ENCODE measurements at places on chromosomes 5 and 9.

DNA sequence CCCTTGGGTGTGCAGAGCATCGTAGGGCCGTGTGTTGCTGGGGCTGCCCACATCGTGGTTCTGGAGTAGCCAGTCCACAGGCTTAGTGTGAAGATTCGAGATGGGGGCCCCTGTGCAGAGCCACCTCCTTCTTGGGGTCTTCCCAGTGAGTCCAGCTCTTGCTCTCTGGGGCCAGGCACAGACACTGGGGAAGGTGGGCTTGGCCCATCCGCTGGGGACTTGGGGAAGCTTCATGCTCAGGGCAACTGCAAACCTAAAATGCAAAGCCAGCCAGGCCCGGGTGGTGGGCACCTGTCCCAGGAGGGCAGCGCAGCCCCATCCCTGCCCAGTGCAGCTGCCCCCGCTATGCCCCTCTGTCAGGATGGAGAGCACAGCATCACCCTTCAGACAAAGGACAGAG is 46.4 kb upstream of the LRRC14B start:
- DNase-seq, result no peak

GRCh38 chr5:134113363-134113889 is 1.1 kb upstream of the TCF7 start:
- no peak for DNase-seq

- no peak for DNase-seq
Observed at GRCh38 chr5:110665184-110665726, 61.2 kb downstream of the TMEM232 start.

DNA sequence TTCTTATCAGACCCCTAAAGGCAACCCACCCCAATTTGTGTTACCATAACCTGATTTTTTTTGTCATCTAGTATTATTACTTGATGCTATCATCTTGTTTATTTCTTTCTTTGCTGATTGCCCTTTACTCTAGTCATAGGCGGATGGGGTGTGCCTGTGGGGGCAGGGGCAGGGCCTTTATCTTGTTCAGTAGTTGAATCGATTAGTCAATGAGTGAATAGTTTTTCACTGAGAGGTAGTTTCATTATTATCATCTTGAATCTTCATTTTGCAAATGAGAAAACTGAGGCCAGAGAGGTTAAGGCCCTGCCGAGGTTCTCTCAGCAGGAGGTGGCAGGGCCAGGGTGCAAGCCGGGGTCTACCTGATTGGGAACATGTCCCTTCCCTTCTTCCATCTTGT is 9.4 kb upstream of the GM2A start:
- no peak for DNase-seq

DNA sequence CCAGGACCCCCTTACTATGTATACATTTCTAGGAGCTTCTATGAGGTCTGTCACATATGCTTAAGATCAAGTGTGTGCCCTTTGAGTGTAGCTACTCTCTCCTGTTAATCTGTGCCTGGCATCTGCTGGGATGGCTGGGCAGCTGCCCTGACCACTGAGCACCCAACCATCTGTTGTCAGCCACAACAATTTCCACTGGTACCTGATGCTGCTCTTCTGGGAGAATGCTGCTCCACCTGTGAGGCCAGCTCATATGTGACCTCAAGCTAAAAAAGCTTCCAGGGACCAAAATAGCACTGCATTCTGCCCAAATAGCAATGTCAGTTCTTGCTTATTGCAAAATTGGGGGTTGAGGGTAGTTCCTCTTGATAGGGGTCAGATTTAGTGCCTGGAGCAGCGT is 595.6 kb downstream of the RAB3C start:
- no peak for DNase-seq

GRCh38 chr9:114930056-114930812 is at the start of gene TNFSF8:
Gene TNFSF8, minus strand, starts transcription at chr9:114930591. Its CDS starts 288 bp downstream, at chr9:114930303.
- no peak for DNase-seq

DNA sequence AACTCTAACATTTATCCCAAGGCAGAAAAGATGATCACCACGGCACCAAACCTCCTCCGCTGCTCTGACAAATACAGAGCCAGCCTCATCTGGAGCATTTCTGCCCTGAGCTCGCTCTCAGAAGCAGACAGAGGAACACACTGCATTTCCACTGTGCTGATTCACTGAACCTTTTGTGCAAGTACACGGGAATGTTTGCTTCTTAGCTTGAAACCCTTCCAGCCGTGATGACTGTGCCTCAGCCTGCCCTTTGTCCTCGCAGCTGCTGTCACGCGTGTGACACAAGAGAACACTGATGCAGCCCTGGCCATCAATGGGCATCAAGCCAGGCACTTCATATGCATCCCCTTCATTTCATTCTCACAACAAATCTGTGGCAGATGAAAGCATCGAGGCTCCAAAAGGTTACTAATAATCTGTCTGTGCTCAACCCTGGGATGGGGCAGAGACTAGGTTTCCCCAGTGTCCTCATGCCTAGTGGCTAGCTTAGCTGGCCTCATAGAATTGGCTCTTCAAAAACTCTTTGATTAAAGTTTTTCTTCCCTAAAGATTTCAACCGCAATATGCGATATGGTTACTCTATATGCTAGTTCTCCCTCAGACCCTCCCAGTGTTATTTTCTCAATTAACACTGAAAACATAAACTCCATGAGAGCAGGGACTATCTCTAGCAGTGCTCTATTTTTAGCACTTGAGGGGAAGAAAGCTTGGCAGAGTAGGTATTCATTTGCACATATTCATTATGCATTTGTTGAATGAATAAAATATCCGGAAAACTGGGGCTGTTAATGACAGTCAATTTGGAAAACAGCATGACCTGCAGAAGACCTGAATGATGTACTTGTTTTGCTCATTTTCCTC is 7.3 kb downstream of the CDC14B start:
- DNase-seq, result no peak

DNA sequence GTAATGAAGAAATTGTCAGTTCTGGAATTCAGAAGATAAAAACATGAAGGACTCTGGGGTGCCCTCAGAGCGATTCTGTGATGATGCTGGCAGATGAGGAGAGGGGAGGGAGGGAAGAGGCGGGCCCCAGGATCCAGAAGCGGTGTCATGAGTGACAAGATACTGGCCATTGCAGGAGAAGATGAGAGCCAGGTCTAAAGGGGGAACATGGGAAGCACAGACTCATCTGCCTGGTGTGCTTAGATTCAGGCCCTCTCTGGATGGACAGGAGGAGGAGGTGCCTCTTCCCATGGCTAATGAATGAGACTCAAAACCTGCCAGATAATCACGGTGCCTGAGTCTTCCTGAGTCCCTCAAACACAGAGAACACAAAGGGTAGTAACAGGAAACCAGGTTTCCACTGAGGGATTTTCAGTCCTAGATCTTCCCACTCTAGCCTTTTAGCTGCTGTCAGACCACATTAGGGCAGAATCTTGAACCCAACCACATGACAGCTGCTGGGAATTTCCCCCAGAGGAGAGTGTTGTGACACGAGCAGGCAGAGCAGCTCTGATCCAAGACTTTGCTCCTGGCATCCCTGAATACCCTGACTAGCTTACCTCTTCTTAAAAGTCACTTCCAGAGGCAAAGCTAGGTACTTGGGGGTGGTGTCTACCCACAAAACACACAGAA is 28.2 kb upstream of the HSPA9 start:
- DNase-seq, result no peak

DNA sequence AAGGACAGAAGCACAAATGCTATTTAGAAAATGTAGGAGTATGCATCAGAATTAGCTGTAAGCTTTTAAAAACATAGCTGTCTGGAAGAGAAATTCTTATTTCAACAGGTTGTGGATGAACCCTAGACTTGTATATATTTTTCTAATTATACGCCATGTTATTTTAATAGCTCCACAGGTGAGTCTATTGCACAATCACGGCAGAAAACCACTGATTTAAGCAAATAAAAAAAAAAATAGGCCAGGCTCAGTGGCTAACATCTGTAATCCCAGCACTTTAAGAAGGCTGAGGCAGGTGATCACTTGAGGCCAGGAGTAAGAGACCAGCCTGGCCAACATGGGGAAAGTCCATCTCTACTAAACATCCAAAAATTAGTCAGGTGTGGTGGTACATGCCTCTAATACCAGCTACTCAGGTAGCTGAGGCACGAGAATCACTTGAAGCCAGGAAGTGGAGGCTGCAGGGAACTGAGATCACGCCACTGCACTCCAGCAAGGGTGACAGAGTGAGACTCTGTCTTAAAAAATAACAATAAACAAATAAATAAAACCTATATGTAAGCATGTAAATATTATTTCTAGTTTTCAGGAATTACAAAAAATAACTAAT is 11.7 kb downstream of the TRIM23 start:
- no peak for DNase-seq

- DNase-seq, result no peak
Observed at GRCh38 chr9:98809311-98810101, 2.0 kb downstream of the GALNT12 start.

- DNase-seq, result no peak
Observed at GRCh38 chr9:131296460-131296859, 6.9 kb downstream of the PLPP7 start.

DNA sequence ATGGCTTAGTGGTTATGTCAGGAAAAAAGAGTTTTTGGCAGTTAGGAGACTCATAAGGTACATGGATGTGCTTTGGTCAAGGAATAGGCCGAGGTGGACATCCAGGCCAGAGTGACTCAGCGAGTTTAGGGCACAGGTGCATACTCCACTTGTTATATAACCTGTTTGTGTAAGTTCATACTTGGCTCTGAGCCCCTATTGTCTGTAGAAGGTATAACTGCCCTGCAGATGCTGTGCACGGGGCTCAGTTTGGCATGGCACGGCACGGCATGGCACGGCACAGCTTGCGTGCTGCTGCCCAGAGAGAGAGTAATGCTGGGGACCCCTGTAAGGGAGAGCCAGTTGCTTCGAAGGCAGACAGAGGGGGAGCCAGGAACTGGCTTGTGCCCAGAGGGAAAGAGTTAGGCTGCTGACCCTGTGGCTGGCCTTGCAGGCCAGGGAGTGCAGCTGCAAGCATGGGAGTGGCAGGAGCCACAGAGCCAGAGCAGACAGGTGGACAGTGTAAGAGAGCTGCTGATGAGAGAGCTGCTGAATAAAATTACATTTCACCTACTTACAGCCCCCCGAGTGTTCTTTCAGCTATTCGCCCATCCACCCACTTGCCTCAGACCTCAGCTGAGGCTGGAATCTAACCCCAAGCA is 32.2 kb downstream of the GCNT4 start:
- no peak for DNase-seq

DNA sequence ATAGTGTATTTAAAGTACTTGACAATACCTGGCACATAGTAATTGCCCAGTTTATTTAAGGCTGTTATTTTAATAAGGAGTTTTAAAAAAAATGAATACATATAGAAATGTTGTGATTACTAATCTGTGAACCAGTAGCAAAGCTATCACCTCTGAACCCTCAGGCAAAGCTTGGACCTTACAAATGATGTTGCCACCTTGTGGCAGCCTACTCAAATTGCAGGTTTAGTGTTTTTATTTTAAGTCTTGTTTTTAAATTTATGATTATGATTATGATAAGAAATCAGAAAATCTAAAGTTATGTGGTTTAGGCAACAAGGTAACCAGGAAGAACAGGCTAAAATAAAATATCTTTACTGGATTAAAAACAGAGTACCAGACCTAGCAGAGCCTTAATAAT is 35.8 kb downstream of the PPARGC1B start:
- no peak for DNase-seq

DNA sequence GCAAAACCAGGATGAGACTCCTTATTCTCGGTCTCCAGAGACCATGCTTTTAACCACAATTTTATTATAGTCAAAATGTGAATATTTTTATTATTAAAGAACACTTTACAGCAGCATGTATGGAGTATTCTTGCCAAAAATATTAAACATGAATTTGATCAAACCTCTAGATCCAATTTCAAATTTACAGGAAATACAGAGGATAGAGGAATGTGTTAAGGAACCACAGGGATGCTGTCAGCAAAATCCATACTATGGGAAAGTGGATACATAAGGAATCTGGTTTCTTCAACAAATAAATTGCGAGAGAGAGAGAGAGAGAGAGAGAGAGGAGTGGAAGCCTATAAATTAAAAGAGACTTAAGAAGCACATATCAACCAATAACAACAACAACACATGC is 348.2 kb upstream of the NUDT12 start:
- DNase-seq, result no peak

- DNase-seq, result no peak
Observed at GRCh38 chr9:125747053-125747764, at the start of gene PBX3. Gene PBX3, plus strand, starts transcription at chr9:125747373.

DNA sequence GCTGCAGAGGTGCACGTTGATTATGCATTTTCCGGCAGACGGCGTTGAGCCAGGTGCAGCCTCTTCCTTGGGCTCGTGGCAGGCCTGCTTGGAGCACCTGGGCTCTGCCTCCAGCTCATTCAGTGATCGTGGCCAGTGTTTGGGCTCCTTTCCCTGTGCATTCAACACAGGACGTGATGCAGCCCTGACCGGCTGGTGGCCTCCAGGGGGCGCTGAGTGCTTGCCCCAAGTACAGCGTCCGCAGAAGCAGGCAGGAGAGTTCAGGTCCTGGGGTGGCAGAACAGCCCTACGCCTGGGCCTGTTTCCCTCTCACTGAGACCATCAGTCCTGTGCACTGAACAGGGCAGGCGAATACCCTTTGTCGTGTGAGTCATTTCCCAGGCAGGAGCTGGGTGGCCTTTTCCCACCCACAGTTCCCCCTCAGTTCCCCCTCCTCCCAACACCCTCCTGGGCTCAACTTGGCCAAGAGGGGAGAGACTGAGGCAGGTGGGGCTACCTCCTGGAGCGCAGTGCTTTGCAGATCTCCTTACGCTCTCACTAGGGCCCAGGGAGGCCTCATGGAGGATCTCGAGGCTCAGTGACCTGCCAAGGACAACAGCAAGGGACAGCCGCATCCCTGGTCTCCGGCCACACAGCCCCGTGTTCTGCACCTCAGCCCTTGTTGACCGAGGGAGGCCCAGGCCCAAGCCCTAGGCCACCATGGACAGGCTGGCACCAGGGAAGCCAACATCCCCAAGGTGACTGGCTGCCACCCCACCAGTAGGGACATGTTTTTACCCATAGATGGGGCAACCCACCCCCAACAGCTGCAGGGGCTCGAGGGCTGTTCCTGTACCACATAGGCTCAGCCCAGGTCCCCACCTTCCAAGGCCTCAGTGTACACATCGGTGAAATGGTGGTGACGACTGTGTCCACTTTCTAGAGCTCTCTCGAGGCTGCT is 52.9 kb downstream of the LRSAM1 start:
- no peak for DNase-seq

DNA sequence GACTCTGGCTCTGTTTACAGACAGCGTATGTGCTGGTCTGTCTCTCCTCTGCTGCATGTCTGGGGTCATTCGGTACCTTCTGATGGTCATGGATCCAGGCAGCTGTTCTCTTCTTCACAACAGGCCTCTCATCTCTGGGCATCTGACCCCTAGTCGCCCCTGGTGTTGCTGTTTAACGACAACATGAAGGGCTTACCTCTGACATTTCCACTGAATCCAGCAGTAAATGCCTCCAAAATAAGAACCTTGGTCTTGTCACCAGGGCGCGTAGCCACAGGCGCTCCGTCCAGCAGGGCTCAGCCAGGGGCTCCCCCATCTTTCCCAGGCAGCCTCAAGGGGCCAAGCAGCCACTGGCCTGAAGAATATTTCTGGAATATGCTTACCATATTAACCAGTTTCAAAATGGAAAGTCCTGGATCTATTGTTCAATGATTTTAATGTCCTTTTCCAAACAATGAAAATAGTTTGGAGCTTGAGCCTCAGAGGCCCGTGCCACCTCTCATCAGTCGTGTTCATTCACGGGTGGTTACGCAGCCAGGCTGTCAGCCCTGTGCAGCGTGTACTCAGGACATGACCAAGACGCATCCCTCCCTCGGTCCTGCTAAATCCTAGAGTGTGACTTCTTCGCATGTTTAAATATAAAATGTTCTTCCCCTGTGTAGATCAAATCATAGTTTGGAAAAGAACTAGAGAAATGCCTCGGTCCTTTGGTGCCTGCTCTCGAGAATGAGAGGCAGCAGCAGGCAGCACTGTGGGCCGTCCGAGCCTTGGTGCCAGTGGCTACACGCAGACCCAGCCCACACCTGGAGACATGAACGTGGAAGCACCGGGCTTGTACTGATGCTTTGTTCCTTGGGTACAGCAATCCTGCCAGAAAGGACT is 30.1 kb upstream of the LRRC14B start:
- no peak for DNase-seq
